Progenitor cell of endocrine pancreas (in vitro differentiated cells): ENCODE measurements at places on chromosomes 6 and 20. TPM values are rescaled to one million over a fixed set of nuclear protein-coding genes. Genes with fewer than 3 reads are reported as not detected.

ACOT13 gene
- total RNA-seq = 42.3 and 45.9 TPM in 2 replicates

GRCh38 chr6:44627091-44627882 lies 239.8 kb downstream of the CDC5L start:
- no peak for DNase-seq

ABHD16B gene
- total RNA-seq = not detected in 2 replicates

DNA sequence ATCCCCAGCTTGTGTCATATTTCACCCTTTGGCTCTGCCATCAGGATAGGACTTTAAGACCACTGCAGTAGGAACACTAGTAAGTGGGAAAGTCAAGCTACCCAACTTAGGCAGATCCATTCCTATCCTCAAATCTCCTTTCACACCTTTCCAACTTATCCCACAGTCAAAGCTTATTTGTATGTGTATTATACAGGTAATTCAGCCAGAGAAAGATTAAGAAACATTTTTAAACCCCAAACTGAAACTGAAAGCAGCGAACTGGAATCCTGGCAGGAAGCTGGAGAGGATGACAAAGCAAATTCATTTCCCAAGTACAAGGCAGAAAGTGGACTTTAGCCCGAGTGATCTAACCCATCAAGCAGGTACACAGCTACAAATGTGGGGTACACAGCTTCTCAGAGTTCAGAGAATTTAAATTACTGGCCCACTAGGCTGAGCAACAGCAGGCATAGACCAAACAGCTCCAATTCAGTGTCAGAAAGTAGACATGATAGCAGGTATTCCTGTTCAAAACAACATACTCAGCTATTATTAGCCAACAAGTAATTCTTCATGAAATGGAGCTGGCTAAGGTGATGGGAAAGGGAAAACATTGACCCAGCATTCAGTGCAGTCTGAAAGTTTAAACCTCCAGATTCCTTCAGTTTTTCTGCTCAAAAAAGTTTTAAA lies 39.1 kb downstream of the ILRUN start:
- no peak for DNase-seq

SALL4 gene
- 156 and 178 TPM in 2 replicates for total RNA-seq

GRCh38 chr6:132400883-132401617 lies at the start of gene MOXD1:
Gene MOXD1, minus strand, starts transcription at chr6:132401475. Its CDS starts 49 bp downstream, at chr6:132401426.
- DNase-seq = peak; percentile 61

ZSCAN23 gene
- total RNA-seq = 21.4 and 22.6 TPM in 2 replicates

- DNase-seq = no peak
Observed at GRCh38 chr20:47380481-47380880, 24.0 kb upstream of the ZMYND8 start.

LGSN gene
- 0.18 TPM in 1 of 2 replicates, not detected in the other for total RNA-seq

GRCh38 chr6:15061180-15061641 lies 184.7 kb upstream of the JARID2 start:
- DNase-seq = no peak

PRDM13 gene
- not detected in 2 replicates for total RNA-seq

GRCh38 chr6:108707328-108707976 lies 140.8 kb upstream of the ARMC2 start:
- no peak for DNase-seq

OR2B6 gene
- total RNA-seq = not detected in 2 replicates

DNA sequence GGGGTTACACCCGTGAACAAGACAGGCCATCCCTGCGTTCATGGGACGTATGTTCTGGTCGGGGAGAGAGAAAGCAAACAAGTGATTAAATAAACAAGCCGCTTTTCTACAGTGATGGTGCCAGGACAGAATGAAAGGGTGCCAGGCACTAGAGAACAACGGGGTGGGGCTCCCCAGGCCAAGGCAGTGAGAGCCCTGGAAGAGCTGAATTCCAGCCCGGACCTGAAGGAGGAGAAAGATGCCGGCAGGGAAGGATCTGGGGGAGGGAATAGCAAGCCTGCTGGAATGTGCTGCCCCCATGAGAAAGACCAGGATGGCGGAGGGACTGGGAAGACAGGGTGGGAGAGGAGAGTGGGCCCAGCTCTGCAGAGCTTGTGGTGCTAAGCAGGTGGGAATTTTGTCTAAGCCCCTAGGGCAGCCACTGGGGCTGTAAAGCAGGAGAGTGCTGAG lies 7.5 kb downstream of the SNAI1 start:
- no peak for DNase-seq

DNA sequence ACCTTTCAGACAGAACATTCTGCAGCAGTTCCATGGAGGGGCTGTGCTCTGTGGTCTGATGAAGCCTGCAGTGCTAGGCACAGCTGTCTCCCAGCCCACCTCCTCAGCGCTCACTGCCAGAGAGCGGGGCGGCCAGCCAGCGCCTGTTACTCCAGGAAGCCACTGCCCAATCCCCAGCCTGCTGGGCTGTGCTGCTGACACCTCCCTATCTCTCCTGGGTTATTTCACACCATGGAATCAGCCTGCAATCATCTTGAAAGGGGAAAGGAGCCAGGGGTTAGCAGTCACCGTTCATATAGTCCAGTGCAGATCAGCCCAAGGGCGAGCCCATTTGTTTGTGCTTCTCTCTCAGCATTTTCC lies 46.3 kb upstream of the NHSL1 start:
- no peak for DNase-seq

DNA sequence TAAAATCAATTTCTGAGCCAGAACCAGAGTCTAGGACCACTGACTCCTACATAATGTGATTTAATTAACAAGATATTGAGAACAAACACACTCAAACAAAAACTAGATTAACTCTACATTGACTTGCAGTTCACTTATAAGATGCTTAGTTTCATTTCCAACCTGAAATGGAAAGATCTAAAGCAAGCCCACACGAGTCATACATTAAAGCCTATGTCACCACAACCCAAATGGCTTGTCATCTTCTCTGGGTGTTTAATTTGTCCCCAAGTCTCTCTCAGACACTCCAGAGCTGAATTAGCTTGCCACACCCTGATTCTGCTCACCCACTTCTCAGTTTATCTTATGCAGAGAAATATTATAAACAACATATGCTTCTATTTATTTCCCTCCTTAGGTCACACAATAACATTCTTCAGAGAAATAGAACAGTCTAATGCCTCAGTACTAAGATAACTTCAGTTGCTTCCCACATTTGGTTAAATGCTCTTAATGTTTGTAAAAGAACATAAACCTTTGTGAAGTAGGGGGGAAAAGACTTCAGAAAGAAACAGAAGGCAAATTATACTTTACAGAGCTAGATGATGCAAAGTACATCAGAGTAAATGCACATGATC lies 8.8 kb upstream of the FBXO30 start:
- DNase-seq = no peak

- DNase-seq = no peak
Observed at GRCh38 chr6:92114091-92114675, 1305.2 kb downstream of the EPHA7 start.

GRCh38 chr6:37557645-37558114 lies 58.0 kb upstream of the CCDC167 start:
- no peak for DNase-seq

GRCh38 chr20:45432294-45432693 lies 16.4 kb downstream of the PIGT start:
- DNase-seq = no peak

ADGRF5 gene
- total RNA-seq = 0.04 TPM in 1 of 2 replicates, not detected in the other

GRCh38 chr6:128990915-128991314 lies 108.0 kb downstream of the LAMA2 start:
- no peak for DNase-seq

DNA sequence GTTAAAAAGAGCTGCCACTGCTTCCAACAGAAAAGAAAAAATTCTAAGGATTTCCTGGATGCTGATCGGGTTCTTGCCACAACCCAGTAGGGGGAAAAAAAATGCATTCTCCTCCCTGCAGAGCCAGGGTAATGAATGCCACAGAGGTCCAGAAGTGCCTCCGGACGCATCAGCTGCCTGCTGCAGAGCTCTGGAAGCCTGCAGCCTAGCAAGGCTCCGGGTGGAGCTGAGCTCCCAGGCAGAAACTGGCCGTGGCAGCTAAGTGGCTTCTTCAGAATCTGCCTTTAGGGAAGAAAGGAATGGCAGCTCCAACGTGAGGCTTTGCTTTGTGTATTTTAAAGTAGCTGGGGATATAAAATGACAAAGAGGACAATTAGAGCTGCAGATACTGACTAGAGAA lies 155.0 kb downstream of the CFAP61 start:
- DNase-seq = no peak

TOX2 gene
- 2.5 and 2.8 TPM in 2 replicates for total RNA-seq

PCK1 gene
- total RNA-seq = not detected in 2 replicates

- DNase-seq = no peak
Observed at GRCh38 chr20:8431538-8432434, 299.7 kb downstream of the PLCB1 start.

DNA sequence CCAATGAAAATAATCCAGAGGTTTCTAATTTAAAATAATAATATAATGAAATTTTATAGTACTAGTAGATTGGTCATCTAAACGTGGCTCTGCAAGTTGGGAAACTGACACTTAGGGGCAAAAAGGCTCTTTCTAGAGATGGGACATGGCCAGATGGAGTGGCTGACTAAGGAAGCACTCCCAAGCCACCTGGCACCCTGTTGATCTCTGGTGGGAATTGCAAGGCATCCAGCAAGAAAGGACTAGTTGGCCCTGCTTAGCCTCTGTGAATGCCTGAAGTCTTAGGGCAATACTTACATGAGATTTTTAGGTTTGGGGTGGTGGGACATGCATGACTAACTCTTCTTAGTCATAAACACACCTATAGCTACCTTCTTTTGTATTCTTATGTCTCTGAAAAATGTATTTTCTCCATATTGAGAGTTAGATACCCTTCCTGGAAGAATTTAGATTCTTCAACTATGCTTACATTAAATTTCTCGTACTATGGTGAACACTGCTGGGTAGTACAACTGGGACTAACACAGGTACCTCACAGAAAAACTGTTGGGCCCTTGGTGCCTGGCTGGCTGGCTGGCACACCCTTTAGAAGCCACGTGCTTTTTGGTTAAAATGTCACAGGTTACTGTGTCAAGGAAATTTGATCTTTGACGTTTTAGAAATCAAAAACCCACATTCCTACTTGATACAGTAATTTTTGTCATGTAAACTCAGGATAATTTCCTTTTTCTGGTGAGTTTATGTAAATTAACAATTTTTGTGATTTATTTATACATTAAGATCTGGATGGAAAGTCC lies 25.0 kb upstream of the SH3BGRL2 start:
- DNase-seq = no peak

- no peak for DNase-seq
Observed at GRCh38 chr6:96016334-96017069, 728 bp downstream of the FUT9 start.

DNA sequence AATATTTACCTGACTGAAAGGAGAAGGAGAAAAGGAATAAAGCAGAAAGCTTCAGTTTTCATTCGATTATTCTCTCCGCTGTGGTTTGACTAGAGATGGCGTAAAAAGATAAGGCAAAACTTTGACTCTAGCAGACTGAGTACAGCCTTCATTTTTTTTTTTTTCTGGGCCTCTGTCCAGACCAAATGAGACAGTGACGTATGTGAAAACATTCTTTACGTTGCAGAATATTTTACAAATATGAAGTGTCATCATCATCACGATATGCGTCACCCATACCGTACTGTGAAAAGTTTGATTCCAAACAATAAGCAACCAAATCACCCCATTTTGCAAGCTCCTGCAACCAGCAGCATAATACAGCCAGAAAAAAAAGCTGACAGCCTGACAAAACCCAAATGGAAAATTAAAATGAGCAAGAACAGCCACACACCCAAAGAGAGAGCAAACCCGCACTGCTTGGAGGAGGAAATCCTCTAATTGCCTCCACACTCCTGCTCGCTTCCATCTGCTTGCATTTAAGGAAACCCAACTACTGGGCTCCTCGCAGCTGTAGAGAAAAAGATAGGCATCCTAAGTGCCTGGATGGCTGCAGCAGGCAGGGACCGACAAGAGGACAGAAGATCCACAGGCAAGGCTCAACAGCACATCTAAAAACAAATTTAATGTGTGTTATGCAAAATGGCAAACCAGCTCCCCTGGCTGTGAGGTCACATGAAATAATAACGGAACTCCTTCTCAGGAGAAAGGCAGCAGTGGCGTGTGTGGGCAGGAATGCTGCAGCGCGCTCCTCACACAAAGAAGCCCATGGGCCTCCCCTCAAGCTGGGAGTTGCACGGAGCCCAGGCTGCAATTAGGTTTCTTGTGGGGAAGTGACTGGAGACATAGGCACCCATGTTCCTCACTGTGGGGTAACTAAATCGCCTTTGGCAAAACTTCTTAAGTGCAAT lies 113.1 kb downstream of the FYN start:
- no peak for DNase-seq

DNA sequence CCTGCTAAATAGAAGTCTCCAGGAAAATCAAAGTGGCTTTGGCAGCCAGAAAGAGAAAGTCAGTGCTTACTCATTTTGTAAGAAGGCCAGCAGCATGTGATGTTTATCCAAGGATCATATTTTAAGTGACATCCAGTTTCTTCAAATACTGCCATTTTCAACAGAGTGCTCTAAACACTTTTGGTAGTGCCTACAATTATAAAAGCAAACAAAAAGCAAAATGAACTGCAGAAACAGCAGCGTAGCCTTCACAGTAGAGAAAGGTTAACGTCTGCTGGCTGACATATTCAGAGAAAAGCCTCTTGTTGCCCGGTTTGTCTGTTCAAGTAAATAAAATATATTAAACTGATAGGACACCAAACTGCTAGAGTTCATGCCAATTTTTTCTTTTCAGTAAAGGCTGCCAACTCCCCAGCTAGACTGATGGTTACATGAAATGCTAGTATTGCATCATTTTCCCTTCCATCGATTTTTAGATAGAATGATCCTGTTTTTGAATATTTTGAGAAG lies 705.7 kb upstream of the SLC35B3 start:
- DNase-seq = no peak
